Urothelium cell line (cell line): ENCODE measurements at places on chromosomes 3 and 15.

- DNase-seq: no peak
These were observed 687 bp downstream of the GPR176 start for GRCh38 chr15:39919411-39919747.

GRCh38 chr15:42147431-42147735, 9.1 kb downstream of the PLA2G4F start:
- DNase-seq: no peak

DNA sequence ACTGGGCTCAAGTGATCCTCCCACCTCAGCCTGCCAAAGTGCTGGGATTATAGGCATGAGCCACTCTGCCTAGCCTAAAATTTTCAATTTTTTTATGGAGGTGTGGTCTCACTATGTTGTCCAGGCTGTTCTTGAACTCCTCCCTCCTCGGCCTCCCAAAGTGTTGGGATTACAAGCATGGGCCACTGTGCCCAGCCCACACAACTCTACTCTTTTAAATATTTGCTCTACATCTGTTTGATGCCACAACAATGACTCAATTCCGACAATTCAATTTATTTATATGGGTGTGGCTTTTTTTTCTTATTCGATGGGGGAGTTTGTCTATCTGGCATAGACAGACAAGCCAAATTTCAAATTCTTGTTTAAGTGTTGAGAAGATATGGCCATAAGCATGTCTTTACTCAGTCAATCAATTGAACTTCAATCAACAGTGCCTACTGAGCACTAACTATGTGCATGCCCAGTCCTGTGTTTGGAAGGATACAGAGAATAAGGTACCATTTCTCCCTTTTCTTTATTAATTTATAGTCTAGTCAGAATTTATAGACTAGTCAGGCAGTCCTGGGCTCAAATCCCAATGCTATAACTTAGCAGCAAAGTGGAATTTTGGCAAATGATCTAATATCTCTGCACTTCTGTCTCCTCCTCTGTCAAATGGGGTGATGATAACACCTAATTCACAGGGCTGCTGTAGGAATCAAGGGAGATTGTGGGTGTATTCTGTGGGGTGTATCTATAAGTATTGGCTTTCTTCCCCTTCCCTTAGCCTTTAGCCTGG, 54.6 kb upstream of the PIAS1 start:
- no peak for DNase-seq

DNA sequence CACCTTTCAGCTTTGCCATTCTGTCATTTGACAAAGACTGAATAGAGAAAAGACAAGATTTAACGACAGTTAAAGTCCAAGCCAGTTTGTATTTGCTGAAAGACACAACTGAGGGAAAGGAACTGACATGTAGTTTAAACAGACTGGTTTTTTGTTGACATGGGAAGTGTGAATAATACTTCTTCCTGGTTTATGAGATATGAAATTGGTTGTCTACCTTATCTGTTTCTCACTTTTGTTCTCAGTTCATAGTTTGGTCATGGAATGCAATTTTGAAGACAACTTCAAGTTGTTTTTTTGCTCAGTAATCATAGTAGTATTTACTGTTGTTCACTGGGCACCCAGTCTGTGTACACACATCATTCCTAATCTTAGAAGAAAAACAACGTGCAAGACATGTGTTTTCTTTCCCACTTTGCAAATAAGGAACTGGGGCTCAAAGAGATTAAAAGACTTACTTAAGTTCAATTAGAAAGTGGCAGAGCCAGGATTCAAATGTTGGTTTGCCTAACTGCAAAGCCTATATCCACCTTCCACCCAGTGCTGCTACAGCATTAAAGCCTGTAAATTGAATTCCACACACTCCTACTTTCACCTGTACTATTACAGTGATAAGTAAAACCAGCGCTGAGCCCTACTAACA, 103.5 kb downstream of the LPP start:
- no peak for DNase-seq

DNA sequence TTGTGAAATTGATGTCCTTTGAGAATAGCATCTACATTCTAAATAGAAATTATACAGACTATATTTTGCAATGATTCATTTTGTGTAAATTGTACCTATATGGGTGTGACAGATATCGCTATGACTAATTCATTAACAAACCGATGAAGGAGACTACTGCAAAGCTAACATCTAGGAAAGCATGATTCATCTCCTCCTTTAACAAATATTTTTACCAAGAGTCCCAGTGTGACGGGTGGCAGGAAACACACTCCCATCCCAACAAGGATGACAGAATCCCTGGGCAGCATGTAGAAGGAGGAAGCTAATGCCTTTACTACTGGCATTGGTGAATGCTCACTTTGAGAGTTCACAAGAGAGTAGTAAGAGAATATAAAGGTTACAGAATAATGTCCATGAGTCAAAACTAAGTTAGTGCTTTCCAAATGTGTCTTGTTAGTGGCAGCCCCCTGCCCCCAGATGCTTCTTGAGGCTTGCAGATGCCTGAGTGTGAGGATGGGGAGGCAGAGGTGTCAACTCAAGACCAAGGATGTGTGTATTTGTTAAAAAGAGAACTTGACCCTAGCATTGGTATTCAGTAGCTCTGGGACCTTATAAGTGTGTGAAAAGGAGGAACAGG, 180.6 kb downstream of the FMN1 start:
- DNase-seq: peak; percentile 72

- DNase-seq: no peak
These were observed 39.0 kb downstream of the STRIT1 start for GRCh38 chr3:155254445-155254844.

- no peak for DNase-seq
These were observed 30.2 kb downstream of the PML start for GRCh38 chr15:74024687-74025086.

- DNase-seq: peak; percentile 30
These were observed 285.9 kb upstream of the VEPH1 start for GRCh38 chr3:157789162-157789561.

DNA sequence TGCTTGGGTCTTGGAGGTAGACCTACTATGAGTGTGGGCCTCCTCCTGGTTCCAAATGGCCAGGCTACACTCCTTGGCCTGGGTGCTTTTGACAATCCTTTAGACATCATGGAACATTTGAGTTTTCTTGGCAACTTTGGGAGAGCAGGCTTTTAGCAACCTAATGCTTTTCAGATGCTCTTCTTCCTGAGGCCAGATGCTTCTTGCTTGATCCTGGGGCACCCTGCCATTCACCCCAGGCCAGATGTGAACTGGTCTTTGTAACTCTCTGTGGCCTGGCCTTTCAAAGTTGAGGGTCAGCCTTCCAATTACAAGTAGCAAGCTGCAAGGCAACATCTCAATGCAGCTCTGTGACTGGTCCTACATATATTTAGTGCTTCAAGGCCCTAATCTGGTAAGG, 40.5 kb downstream of the RTP1 start:
- DNase-seq: no peak

GRCh38 chr15:79431636-79432344, at the start of gene MINAR1:
MINAR1 (plus strand) TSS chr15:79432336; CDS start chr15:79456148, 23,812 bp downstream.
- DNase-seq: peak; percentile 69

GRCh38 chr3:149145974-149146373, 16.5 kb downstream of the HPS3 start:
- no peak for DNase-seq

- peak; percentile 19 for DNase-seq
These were observed 59.8 kb upstream of the UNC13C start for GRCh38 chr15:53918180-53919079.

- DNase-seq: no peak
These were observed 128.2 kb upstream of the PLXNA1 start for GRCh38 chr3:126854666-126855065.

GRCh38 chr3:194224471-194225417, 88.8 kb downstream of the HES1 start:
- no peak for DNase-seq
